ENCODE measurements at places on chromosomes 1 and 21.
A peak's percentile ranks its signal among the peaks of the same experiment; 100 is the strongest.

GRCh38 chr1:222375701-222376100 is 172.2 kb downstream of the HHIPL2 start:
- ATAC-seq: no peak

DNA sequence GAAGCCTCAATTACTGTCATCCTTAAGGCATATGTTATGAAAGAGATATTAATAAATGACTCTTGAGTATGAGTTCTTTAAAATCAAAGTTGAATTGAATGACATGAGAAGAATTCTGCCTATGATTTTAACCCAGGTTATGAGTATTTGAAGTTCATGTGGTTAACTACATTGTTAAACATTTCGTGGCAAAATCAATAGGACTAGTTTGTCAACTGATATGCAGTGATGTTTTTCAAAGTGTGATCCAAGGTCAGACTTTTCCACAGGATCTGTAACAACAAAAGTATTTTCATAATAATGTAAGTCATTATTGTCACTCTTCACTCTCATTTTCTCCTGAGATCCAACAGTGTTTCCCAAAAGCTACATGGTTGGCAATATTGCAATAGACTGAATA is 189.5 kb downstream of the DENND1B start:
- no peak for ATAC-seq

- no peak for ATAC-seq
Measured at GRCh38 chr1:230399321-230400006, 26.7 kb downstream of the PGBD5 start.

GRCh38 chr1:32361674-32362473 is 411 bp downstream of the FAM229A start:
- peak; percentile 57 for ATAC-seq

- ATAC-seq: no peak
Measured at GRCh38 chr1:167676916-167677848, 44.6 kb upstream of the MPZL1 start.

DNA sequence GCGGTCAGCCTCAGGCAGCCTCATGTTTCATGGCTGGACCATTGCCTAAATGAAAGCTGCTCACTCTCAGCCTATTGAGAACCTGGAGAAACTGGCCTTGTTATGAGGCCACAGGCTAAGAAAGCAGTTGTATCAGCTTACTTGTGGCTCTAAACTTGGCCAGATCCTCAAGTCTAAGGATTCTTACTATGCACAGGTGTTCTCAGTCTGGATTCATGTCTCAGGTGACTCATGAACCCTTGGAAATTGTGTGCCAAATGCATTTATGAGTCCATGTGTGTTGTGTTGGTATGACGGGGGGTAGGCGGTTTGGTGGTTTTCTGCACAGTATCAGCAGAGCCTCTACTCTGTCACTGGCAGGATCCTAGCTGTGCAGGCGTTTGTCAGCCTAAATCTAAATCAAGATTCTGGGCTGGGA is 90.4 kb downstream of the ROR1 start:
- ATAC-seq: no peak

GRCh38 chr1:66253330-66253921 is 280.5 kb upstream of the SGIP1 start:
- ATAC-seq: peak; percentile 79

DNA sequence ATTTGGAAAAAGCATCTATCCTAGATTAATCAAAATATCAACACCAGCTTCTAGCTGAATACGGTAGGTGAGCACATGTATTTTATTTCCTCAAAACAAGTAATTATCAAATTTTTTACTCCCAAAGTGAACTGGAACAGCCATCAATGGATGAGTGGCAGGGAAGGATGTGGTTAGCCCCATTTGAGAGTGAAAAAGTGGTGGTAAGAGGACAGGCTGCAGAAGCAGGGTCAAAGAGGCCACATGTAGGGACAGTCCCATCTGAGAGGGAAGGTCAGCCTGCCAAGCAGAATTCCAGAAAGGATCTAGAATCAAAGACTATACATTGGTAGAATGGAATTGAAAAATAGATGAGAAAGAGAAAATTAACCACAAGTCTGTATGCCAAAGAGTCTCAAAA is 163.8 kb downstream of the SMYD3 start:
- peak; percentile 64 for ATAC-seq

DNA sequence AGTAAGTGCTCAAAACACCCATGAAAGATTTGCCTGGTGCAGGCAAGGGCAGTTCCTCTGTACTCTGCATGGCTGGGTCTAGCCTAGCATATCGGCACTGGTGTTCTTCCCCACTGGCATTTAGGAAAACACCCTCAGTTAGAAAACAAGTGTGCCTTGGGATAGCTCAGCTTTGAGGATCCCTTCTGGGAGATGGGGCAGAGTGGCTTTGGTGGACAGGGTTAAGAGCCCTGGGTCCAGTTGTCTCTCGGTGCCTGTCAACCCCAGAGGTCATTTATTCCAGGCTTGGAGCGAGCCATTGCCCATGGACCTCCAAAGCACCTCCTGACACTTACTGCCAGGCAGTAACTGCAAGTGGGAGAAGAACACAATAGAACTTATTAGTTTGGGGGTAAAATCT is 80.8 kb upstream of the DIRAS3 start:
- ATAC-seq: no peak

- peak; percentile 13 for ATAC-seq
Measured at GRCh38 chr1:161091796-161092507, 2.6 kb upstream of the NECTIN4 start.

- no peak for ATAC-seq
Measured at GRCh38 chr1:74767490-74767889, 34.5 kb downstream of the TYW3 start.

DNA sequence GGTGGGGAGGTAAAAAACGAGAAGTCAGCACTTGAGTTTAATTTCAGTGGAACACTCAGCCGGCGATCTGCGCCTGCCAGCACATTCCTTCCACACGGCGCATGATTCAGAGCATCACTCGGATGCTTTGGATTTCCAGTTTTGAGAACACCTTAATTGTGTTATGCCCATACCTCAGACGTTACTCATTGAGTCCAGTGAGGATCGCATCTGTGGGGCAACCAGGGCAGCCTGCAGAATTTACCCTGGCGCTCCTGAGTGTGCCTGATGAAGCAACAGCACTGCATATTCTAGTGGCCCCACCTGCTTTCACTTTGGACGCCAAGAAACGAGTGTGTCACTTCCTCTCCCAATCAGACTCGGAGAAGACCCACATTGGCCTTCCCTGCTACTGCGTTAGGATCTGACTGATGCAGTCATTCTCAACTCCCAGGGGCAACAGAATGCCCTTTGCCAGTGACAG is 19.9 kb downstream of the FAM89A start:
- peak; percentile 63 for ATAC-seq

DNA sequence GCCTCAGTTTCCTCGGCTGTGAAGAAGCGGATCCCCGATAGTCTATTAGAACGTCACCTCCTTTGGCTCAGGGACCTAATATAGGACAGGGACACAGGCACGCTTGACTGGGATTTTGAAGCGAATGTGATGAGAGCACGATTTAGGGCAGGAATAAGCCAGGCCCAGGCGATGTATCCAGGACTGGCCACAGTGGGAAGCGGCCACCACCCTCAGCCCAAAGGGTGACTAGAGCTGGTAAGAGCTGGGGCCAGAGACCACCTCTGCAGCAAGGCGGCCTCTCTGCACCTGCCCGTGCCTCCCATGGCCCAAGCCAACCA is 100.0 kb upstream of the VAMP3 start:
- ATAC-seq: no peak

DNA sequence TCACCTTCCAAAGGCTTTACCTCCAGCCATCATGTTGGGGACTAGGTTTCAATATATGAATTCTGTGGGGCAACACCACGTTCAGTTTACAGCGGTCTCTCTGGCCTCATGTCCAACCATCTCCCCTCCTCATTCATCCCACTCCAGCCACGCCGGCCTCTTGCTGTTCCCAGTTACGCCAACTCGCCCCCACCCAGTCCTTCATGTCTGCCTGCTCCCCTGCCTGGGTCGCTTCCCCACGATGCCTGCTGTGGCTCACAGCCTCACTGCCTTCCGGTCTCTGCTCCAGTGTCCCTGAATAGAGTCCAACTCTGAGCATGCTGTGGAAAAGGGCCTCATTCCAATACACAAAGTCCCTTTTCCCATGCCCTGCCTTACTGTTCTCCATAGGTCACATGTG is 193.8 kb downstream of the KIF26B start:
- no peak for ATAC-seq

DNA sequence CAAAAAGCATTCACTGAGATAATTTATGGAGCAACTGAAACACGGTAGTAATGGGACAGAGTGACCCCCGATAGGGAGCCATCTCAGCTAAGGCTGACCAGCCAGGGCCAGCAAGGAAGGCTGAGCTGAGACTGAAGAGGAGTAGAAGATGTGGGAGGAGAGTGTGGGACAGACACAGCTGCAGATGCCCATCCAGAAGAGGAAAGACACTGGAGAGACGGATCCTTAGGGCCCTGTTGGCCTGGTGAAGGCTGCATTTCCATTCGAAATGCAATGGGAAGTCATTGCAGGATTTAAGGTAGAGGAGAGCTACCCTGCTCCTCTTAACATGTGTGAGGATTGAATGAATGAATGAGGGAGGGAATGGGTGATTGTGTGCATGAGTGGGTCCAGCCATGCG is 44.0 kb upstream of the LRP8 start:
- ATAC-seq: no peak

- ATAC-seq: peak; percentile 46
Measured at GRCh38 chr1:40257313-40257687, 736 bp upstream of the ZMPSTE24 start.

- no peak for ATAC-seq
Measured at GRCh38 chr1:214824763-214825162, 221.8 kb downstream of the CENPF start.

GRCh38 chr1:164771619-164772361 is 212.8 kb downstream of the PBX1 start:
- ATAC-seq: no peak

- ATAC-seq: no peak
Measured at GRCh38 chr1:45968941-45969666, 163.3 kb downstream of the PIK3R3 start.

GRCh38 chr1:228434689-228435088 is 18.0 kb upstream of the TRIM17 start:
- ATAC-seq: no peak

DNA sequence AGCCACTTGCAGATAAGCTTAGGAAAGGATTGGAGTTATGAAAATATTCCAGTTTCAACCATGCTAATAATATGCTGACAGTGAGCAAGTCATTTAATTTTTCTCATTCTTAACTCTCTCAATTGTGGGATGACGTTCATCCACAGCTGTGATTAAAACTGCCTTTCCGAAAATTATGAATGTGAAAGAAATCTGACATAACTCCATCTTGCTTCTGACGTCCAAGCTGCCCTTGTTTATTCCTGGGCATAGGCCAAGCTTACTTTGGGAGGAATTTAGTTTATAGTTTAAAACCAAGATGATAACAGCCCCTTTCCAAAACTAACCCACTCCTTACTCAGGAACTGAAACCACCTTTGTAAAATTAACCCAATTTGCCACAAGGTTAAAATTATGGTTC is 11.0 kb upstream of the RGS18 start:
- ATAC-seq: no peak

DNA sequence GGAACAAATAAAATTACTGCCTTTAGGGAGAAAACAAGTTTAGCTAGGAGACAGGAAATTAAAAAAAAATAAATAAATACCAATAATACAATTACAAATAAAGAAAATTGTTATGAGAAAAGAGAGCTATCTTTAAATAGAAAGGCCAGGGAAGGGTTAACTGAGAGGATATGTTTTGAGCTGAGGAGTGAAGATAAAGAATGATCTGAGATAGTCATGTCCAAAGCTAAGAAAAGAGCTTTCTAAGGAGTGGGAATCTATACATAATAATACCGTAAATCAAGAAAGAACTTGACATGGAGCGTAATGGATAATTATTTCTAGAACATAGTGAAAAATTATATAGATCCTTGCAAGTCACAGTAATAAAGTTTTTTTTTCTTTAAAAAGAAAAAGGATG is 176.5 kb downstream of the NCAM2 start:
- ATAC-seq: no peak

DNA sequence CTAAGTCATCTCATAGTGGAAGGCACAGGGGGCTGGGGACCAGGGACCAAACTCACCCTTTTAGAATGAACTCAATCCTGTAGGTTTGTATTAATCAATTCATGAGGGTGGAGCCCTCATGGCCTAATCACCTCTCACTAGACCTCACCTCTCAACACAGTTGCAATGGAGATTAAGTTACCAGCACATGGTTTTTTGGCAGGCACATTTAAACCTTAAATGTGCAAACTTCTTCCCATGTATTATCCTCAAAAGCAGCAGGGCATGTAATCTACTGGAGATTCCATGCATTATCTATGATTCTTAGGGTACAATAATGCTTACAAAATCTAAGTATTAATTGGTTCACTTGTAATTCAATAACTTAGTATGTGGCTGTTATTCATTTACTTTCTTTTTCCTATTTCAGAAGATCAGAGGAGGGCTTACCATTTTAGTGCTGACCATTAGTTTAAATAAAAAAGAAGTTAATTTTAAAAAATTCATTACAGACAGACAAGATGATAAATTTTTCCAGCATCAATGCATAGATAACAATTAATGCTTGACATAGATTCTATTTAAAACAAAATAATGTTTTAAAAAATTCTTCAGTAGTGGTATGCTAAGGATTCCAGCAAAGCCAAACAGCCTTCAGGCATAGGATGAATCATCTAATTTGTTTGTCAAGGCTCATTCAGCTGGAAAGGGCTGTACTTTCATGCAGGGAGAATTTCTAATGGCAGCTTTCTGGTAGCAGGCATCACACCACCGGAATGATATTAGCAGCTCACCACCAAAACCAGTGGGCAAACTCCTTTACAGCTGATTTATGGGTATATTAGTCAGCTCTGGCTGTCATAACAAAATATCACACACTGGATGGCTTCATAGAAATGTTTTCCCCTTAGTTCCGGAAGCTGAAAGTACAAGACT is 124.6 kb upstream of the ZNF648 start:
- no peak for ATAC-seq

- ATAC-seq: peak; percentile 30
Measured at GRCh38 chr1:221881805-221882581, 140.1 kb upstream of the DUSP10 start.

DNA sequence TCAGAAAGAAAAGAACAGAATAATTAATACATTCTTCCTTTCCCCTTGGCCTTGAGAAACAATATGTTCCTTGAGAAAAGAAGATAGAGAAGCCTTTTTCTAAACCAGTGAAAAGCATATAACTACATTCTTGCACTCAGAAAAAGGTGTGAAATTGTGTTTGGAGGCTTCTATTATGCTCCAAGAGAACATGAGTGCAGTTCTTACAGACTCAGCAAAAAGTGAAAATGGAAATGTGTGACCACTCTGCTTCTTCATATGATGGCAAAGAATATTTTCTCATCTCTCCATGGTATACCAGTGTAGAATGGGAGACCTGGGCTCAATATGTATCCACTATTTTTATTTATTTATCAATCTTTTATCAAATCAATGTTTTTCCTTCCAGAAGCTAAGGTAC is 43.2 kb downstream of the ALG14 start:
- no peak for ATAC-seq

GRCh38 chr1:119954476-119955422 is 58.4 kb upstream of the ADAM30 start:
- peak; percentile 42 for ATAC-seq

- peak; percentile 38 for ATAC-seq
Measured at GRCh38 chr1:62962901-62963776, 179.2 kb downstream of the ATG4C start.

Data from activated T-helper 17 cell treated with anti-CD3 and anti-CD28 coated beads, Interleukin-2, amount 50 U/mL, for 72 hours (primary cell).